ENCODE measurements at places on chromosomes 7 and 10. TPM values are rescaled to one million over a fixed set of nuclear protein-coding genes. Genes with fewer than 3 reads are reported as not detected.
A peak's percentile ranks its signal among the peaks of the same experiment; 100 is the strongest.

GRCh38 chr7:128708235-128708634 lies 30.9 kb upstream of the CALU start:
- H3K27me3 ChIP-seq, result no peaks in the 10 kb centered on the region
- DNase-seq, result no peak
- peaks cover 5% of the 10 kb centered on the region for H3K4me1 ChIP-seq
- H3K4me3 ChIP-seq, result no peak overlapping the region
- H3K27ac ChIP-seq, result no peak overlapping the region

GRCh38 chr10:104325436-104326435 lies 12.5 kb downstream of the ITPRIP start:
- no peak overlapping the region for H3K27ac ChIP-seq
- H3K4me1 ChIP-seq, result peaks cover 40% of the 10 kb centered on the region
- no peaks in the 10 kb centered on the region for H3K27me3 ChIP-seq
- no peak for DNase-seq
- H3K4me3 ChIP-seq, result no peak overlapping the region
- H3K36me3 ChIP-seq, result no peaks in the 10 kb centered on the region

DNA sequence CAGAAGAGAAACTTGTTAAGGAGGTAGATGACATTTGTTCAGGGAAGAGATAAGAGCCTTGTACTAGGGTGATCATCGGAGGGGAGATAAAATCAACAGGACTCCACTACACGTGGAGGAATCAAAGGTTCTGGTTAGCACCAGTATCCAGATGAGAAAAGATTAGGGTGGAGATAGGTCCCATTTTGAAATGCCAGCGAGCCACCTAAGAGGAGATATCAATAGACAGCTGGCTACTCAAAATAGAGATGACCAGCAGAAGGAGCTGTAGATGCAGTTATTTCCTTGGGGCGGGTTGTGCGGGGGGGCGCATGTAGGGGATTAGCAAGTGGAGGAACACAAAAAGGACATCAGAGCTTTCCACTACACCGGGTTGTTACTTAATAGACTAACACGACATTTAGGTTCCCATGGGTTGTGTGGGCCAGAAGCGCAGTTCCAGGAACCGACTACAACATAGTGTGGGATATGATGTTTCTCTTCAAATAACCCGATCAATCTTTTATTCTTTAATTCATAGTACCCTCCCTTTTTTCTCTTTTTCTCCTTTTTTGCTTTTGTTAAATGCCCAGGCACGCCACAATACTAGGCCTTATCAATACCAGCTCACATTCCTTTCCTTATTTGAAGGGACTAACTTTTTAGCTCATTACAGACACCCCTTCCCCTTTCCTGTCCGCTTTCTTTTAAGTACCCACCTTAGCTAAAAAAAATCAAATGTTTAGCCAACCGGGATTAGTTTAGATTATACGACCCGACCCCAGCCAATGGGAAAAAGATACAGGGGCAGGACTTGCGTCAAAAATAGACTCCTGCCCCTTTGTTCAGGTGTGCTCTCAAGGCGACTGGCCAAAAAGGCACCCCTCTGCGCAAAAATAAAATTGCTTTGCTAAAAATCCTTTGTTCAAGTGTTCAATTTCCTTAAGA lies 2.0 kb upstream of the KIF11 start:
- peaks cover 19% of the 10 kb centered on the region for H3K4me1 ChIP-seq
- no peaks in the 10 kb centered on the region for H3K27me3 ChIP-seq
- peak overlapping the region; percentile 86 for H3K27ac ChIP-seq
- peak; percentile 75 for DNase-seq
- H3K4me3 ChIP-seq, result peak overlapping the region; percentile 92

- peaks cover 7% of the 10 kb centered on the region for H3K4me1 ChIP-seq
- no peak overlapping the region for H3K27ac ChIP-seq
- no peaks in the 10 kb centered on the region for H3K27me3 ChIP-seq
- DNase-seq, result no peak
- H3K4me3 ChIP-seq, result no peak overlapping the region
These were observed 11.5 kb upstream of the FGFR2 start for GRCh38 chr10:121609426-121610380.

GRCh38 chr10:23780331-23780730 lies 341.5 kb downstream of the OTUD1 start:
- H3K4me1 ChIP-seq, result no peaks in the 10 kb centered on the region
- DNase-seq, result no peak
- H3K27me3 ChIP-seq, result no peaks in the 10 kb centered on the region
- H3K27ac ChIP-seq, result no peak overlapping the region

GRCh38 chr10:125396676-125397075 lies 236.3 kb upstream of the CTBP2 start:
- DNase-seq, result no peak
- no peaks in the 10 kb centered on the region for H3K36me3 ChIP-seq
- H3K27me3 ChIP-seq, result no peaks in the 10 kb centered on the region

The LRIT1 gene
- not detected for total RNA-seq

The SYT15 gene
- 1.6 TPM for total RNA-seq

GRCh38 chr10:103709341-103709920 lies 145.9 kb downstream of the SH3PXD2A start:
- H3K36me3 ChIP-seq, result no peaks in the 10 kb centered on the region
- no peak overlapping the region for H3K4me3 ChIP-seq
- DNase-seq, result peak; percentile 28
- H3K27ac ChIP-seq, result no peak overlapping the region

DNA sequence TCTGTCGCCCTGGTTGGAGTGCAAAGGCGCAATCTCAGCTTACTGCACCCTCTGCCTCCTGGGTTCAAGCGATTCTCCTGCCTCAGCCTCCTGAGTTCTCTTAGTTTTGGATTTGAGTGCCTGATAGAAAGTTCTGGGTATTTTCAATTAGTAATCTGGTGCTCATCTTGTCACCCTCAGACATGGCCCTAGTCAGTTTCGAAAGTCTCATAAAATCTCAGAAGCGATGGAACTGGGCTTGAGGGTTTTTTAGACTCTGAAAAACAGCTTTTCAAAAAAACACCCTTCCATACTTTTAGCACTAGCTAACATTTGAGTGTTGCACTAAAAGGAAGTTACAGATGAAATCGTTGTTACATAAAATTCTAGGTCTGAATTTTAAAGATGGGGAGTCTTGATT lies 9.4 kb upstream of the PIP4K2A start:
- no peaks in the 10 kb centered on the region for H3K4me1 ChIP-seq
- no peak overlapping the region for H3K4me3 ChIP-seq
- H3K27ac ChIP-seq, result no peak overlapping the region
- no peaks in the 10 kb centered on the region for H3K27me3 ChIP-seq
- no peaks in the 10 kb centered on the region for H3K36me3 ChIP-seq

DNA sequence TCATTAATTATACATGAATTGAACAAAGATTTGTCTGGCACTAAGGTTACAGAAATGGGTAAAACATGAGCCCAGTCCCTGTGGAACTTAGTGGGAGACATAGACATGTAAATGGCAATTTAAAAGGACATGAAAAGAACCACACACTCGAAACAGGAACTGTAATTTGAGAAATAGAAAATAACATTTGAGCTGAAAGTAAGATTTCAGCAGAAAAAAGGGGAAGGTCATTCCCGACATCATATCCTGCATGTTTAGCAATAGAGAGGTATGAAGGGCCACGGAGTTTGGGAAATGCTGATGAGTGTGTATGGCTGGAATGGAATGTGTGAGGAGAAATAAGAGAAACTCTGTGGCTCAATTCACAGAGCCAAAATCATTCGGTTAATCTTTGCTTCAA lies 175.4 kb upstream of the AHR start:
- no peaks in the 10 kb centered on the region for H3K27me3 ChIP-seq
- no peak for DNase-seq
- H3K27ac ChIP-seq, result no peak overlapping the region
- H3K36me3 ChIP-seq, result no peaks in the 10 kb centered on the region
- no peak overlapping the region for H3K4me3 ChIP-seq

GRCh38 chr7:29878081-29878688 lies 71.9 kb downstream of the WIPF3 start:
- no peaks in the 10 kb centered on the region for H3K27me3 ChIP-seq
- H3K4me3 ChIP-seq, result no peak overlapping the region
- H3K4me1 ChIP-seq, result no peaks in the 10 kb centered on the region
- DNase-seq, result no peak
- H3K27ac ChIP-seq, result no peak overlapping the region
- H3K36me3 ChIP-seq, result no peaks in the 10 kb centered on the region

GRCh38 chr10:43206391-43207235 lies 60.3 kb downstream of the RASGEF1A start:
- peaks cover 50% of the 10 kb centered on the region for H3K4me1 ChIP-seq
- H3K27ac ChIP-seq, result no peak overlapping the region
- H3K27me3 ChIP-seq, result no peaks in the 10 kb centered on the region
- DNase-seq, result no peak
- no peak overlapping the region for H3K4me3 ChIP-seq
- no peaks in the 10 kb centered on the region for H3K36me3 ChIP-seq

The IFIT1B gene
- not detected for total RNA-seq

- H3K4me1 ChIP-seq, result no peaks in the 10 kb centered on the region
- H3K36me3 ChIP-seq, result no peaks in the 10 kb centered on the region
- no peaks in the 10 kb centered on the region for H3K27me3 ChIP-seq
- H3K27ac ChIP-seq, result no peak overlapping the region
- no peak for DNase-seq
- H3K4me3 ChIP-seq, result no peak overlapping the region
These were observed 175.8 kb upstream of the PPP2R2D start for GRCh38 chr10:131724891-131725580.

DNA sequence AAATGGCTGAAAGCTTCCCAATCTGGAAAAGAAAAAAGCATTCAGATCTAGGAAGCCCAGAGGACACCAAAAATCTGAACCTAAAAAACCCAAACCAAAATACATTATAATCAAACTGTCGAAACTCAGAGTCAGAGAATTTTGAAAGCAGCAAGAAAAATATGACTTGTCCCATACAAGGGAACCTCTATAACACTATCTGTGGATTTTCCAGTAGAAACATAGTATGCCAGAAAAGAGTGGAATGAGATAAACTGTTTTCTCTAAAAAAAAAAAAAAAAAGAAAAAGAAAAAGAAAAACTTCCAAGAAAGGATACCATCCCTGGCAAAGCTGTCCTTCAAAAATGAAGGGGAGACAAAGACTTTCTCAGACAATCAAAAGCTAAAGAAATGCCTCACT lies 179.0 kb downstream of the POM121L12 start:
- DNase-seq, result no peak
- no peak overlapping the region for H3K27ac ChIP-seq

DNA sequence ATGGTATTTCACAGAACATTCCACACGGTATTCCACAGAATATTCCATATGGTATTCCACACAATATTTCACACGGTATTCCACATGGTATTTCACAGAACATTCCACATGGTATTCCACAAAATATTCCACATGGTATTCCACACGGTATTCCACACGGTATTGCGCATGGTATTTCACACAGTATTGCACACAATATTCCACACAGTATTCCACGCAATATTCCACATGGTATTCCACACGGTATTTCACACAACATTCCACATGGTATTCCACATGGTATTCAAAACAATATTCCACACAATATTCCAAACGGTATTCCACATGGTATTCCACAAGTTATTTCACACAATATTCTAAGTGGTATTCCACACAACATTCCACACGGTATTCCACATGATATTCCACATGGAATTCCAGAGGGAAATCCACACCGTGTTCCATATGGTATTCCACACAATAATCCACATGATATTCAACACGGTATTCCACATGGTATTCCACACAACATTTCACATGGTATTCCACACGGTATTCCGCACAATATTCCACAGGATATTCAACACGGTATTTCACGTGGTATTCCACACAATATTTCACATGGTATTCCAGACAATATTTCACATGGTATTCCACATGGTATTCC lies 136.7 kb upstream of the CHST15 start:
- H3K27ac ChIP-seq, result no peak overlapping the region
- H3K36me3 ChIP-seq, result no peaks in the 10 kb centered on the region
- H3K4me3 ChIP-seq, result no peak overlapping the region
- no peaks in the 10 kb centered on the region for H3K4me1 ChIP-seq

DNA sequence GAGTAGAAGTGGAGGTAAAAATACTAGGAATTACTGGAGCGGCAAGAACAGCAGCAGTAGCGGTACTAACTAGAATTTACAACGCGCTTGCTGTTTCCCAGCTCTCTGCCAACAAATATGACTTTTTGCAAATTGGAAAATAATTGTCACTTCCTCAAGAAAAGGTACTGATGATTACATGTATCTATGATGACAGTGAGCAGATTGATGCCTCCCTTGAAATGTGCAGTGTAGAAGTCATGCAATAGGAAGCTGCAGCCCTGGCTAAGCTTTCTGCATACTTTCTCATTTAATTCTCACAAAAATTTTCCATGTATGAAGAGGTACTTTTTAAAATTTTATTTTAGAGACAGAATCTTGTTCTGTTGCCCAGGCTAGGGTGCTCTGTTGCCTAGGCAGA lies 49.9 kb downstream of the ANK3 start:
- H3K4me3 ChIP-seq, result no peak overlapping the region
- no peaks in the 10 kb centered on the region for H3K27me3 ChIP-seq
- H3K36me3 ChIP-seq, result no peaks in the 10 kb centered on the region
- H3K27ac ChIP-seq, result no peak overlapping the region

- H3K27me3 ChIP-seq, result no peaks in the 10 kb centered on the region
- H3K36me3 ChIP-seq, result no peaks in the 10 kb centered on the region
- H3K4me1 ChIP-seq, result no peaks in the 10 kb centered on the region
- H3K27ac ChIP-seq, result no peak overlapping the region
- no peak overlapping the region for H3K4me3 ChIP-seq
These were observed 91.5 kb downstream of the CTTNBP2 start for GRCh38 chr7:117781707-117782106.

The SEMA3D gene
- 1.4 TPM for total RNA-seq

DNA sequence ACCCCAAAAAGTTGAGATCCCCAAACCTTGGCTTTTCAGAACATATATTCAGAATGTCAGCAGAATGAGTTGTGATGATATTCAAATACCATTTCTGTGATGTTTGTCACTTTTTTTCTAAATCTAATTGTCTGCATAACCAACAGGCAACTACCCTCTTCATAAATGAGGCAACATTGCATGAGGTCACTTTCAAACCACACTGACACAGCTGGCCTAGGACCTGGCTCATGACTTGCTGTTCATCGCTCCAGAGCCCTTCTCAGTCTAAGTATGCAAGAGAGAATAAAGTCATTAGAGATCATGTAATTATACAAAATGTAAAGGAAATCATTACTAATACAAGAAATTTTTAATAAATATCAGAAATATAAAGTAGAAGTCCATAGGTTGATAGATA lies 681.9 kb downstream of the GRM8 start:
- no peak for DNase-seq
- H3K27me3 ChIP-seq, result no peaks in the 10 kb centered on the region
- no peak overlapping the region for H3K4me3 ChIP-seq
- no peaks in the 10 kb centered on the region for H3K36me3 ChIP-seq

Data from HCT116 (cell line).